ENCODE measurements at places on chromosomes 1 and 21.

GRCh38 chr1:193060938-193061337, 1.5 kb downstream of the RO60 start:
- DNase-seq, result no peak

DNA sequence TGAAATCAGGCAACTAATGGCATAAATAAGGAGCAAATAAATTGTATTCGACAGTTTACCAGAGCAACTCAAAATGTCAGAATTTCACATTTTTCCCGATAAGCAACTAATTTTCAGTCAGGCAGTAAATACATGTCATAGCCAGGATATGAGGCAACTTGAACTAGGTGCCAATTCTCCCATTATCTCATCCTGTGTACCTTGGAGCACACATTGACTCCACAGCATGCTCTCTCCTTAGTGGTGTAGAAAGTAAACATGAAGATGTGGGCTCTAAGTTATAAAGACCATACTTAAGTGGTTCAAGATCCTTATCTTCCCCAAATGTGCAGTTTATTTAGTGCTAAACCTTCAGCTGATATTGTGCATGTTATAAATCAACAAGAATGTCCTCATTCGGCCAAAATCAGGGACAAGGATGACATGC, 197.8 kb downstream of the VAV3 start:
- no peak for DNase-seq

DNA sequence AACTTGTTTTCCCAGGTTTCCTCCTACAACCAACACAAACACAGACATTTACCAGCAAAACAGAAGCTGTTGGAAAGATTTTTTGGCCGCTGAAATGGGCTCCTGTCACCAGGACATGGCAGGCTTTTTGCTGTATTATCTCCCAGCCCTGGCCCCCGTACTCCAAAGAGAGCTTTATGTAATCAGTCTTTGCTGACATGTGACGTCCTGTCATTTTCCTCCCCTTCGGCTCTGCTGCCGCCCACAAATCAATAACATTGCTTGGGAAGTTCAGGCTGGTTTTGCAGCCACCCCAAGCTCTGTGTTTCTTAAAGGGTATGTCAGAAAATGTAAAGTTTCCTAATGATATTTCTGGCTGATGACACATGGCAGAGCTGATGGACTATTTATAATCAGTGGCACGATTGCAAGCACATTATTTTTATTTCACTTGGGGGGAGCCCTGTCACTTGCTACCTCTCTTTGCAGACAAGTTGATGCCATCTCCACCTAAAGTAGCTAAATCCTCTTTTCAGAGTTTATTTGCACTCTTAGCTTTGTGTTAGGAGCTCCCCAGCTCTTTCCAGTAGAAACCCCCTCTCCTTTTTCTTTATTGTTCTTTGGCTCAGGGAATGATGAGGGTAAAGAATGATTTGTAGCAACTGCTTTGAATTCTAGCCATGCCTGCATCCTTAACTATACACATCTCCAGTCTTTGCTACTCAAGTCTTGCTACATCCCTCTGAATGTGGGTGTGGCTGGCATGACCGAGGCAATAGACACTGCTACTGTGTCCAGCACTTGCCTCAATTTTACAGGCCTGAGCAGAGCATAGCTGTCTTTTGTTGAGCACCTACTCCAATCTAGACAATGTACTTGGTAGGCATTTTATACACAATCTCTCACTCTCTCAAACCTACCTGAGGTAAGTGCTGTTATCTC, 67.3 kb downstream of the ELAVL4 start:
- DNase-seq, result no peak

GRCh38 chr1:19877821-19878636, 4.2 kb upstream of the OTUD3 start:
- no peak for DNase-seq

DNA sequence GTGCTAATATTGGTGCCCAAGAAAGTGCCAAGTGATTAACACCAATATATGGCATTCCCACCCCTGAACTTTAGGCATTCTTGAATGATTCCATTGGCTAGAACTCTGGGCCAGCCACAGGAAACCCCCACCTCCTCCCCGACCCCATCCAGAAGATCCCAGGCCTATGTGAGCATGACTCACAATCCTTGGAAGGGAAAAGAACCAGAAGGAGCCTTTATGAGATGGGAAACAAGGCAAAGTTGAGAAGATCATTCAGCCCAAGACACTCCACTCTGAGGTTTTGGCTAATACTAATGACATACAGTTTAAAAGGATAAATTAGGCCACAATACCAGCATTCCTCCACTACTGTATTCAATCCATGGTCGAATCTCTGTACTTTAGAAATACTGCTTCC, 21.8 kb downstream of the ELK4 start:
- DNase-seq, result no peak

- DNase-seq, result no peak
These were observed 393.7 kb upstream of the ST6GALNAC5 start for GRCh38 chr1:76473591-76473990.

GRCh38 chr1:52403566-52404115, 582 bp downstream of the ORC1 start:
- no peak for DNase-seq

DNA sequence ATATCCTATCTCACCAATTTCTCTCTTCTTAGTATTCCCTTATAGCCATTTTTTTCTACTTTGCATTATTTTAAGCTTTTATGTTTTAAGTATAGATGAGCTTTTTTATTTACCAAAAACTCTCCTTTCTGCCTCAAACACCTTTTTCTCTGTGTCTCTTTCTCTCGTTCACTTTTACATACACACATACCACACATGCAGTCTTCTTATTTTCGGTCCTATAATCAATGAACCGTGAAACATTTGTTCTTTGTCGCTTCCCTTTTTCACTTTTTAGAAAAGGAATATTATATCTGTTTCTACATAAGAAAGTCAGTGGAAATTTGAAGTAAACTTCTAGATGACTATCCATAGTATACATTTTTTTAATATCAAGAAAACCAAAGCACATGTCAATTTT, 183.2 kb downstream of the MRPL39 start:
- no peak for DNase-seq

- peak; percentile 43 for DNase-seq
These were observed 15.9 kb downstream of the SLC1A7 start for GRCh38 chr1:53126495-53126894.

GRCh38 chr21:17540530-17540929, 27.7 kb downstream of the CXADR start:
- DNase-seq, result no peak

GRCh38 chr1:11364170-11364569, 91.2 kb downstream of the UBIAD1 start:
- DNase-seq, result no peak

GRCh38 chr1:13487143-13487868, 26.5 kb downstream of the LRRC38 start:
- no peak for DNase-seq

DNA sequence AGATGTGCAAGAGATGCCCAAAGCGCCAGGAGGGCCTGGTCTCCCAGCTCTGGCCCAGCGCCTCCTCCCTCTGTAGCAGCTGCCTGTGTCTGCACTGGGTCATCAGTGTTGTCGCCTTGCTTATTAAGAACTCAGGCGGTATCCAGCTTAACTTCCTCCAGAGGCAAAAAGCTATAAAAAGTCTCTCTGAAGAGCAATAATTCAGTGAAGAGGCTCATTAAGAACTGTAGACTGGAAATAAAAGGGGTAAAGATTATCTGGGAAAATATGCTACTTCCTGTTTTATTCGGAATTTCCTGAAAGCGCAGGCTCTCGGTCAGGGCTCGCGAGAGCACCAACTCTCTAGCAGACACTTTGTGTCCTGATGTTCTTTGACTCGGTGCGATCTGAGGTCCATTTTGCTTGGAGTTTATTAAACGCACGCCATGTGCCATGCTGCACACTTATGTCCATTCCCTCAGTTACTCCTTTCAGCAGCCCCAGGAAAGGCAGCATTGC, 70.4 kb downstream of the MRPS6 start:
- no peak for DNase-seq

- peak; percentile 1 for DNase-seq
These were observed 71.4 kb downstream of the CD247 start for GRCh38 chr1:167446966-167447365.

DNA sequence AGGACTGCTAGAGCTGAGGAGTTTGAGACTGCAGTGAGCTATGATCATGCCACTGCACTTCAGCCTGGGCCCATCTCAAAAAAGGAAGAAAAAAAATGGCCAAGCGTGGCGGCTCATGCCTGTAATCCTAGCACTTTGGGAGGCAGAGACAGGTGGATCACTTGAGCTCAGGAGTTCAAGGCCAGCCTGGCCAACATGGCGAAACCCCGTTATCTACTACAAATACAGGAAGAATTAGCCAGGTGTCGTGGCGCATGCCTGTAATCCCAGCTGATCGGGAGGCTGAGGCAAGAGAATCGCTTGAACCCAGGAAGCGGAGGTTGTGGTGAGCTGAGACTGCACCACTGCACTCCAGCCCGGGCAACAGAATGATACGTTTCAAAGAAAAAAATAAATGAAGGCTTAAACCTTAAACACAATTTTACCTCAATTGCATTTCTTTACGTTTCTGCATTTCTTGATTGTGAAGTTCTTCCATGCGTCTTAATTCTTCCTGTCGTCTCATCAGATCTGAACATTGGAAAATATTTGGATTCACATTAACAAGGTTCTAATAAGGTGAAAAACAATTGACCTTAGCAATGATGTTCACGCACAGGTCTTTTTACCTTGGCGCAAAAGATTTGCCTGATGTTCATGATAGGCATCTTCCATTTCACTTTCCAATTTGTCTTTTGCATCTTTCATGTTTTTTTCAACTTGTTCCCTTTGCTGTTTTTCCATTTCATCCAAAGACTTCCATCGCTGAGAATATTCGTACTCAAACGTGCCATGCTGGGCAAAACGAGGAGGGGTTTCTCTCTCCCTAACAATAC, 4.2 kb downstream of the SFPQ start:
- DNase-seq, result no peak

DNA sequence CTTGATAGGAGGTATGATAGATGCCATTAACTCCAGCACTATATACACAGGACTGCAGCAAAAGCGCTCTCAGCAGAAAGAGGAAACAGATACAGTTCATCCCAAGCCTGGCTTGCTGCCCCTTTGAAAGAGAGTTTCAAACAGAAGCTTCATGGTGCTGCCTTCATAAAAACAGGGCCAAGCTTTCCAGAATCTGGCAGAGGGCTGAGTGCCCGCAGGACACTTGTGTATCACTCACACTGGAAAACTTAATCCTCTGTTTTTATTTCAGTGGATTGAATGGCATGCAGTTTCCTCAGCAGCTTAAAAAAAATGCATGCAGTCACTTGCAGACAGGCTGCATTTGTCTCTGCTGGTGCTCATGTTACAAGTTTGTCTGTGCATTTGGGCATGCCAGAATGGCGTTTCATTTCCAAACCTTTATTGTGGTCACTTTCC, 40.4 kb downstream of the KCNJ15 start:
- no peak for DNase-seq

- DNase-seq, result no peak
These were observed 192.5 kb downstream of the ZZZ3 start for GRCh38 chr1:77489910-77490309.

GRCh38 chr1:113320972-113321680, 69.2 kb upstream of the MAGI3 start:
- no peak for DNase-seq

DNA sequence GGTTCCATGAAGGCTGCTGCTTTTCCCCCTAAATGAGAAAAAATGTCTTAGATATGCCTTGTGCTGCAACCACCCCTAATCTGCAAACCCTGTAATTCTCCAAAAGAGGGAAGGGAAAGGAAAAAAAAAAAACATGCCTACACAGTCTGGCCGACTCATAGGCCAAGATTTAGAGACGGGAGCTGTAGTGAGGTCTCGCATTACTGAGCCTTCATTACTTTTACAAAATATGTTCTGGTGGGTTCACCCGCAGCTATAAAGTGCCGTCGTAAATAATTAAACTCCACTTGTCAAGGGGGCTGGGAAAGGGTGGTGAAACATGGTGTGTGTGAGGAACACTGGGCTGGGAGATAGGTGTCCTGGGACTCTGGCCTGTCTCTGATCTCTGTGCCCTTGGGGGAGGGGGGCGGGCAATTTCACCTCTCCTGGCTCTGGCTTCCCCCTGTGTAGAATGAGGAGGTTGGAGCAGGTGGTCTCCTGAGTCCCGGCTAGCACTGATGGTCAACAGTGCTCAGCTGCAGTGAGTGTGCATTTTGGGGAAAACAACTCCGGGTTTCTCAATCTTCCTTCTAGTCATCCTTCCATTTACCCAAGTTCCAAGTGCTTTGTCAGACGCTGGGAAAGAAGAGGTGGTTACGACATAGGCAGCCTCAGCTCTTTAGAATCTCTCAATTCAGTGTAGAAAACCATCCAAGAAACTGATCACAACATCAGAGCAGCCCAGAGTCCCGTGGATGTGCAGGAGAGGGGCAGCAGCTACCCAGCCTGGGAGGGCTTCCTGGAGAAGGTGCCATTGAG, 82.3 kb downstream of the ACTL8 start:
- no peak for DNase-seq

- DNase-seq, result no peak
These were observed 206.2 kb upstream of the KAZN start for GRCh38 chr1:14392161-14392858.

GRCh38 chr1:82323144-82323841, 522.6 kb downstream of the ADGRL2 start:
- DNase-seq, result no peak

DNA sequence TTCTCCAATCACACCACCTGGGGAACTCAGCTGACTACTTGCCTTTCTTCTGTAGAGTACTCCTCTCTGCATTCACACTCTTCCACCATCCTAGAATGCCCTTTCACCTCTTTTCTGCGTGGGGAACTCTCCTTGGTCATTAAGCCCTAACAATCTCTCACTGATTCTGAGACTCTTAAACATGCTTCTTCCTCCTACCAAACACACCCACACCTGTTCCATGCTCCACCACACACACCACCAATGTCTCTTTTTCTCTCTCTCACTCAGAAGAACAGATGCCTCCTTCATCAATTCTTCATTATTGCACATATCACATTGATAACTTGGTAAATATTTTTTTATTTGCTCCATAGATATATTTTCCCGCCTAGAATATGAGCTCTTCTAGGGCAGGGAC, 53.6 kb downstream of the WARS2 start:
- DNase-seq, result no peak

DNA sequence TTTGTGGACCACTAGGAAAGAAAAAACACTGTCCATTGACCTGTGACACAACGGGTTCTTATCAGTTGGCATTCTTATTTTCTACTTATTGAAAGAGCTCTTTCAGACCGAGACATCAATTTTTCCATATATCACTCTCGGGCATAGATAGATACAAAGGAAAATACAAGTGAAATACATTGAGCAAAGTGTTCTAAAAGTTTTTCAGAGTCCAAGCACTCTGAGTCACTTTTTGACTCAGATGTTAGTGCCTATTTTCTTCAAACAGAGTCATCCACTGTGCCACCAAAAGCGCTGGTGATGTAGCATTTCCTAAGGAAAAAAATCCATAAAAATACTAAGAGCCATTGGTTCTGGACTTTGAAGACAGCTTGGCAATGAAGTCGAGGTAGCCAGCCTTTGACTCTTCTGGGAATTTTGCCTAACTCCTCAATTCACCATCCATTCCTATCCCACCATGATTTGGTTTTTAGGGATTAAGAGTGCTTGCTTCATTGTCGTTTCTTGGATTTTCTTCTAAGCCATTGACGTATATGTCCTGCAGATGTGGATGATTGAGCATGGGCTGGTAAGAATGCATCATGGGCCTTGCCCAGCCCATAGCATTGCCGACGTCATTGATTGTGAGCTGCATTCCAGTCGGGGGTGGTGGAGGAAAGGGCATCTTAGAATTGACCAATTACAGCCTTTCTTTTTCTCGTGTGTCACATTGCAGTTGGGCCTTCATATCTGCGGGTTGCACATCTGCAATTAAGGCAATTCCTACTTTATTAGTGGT, 10.6 kb downstream of the GALNT2 start:
- DNase-seq, result no peak

All from coronary artery (tissue), 2 donors.